ENCODE measurements at places on chromosomes 5 and 9.

- DNase-seq: no peak
Measured at GRCh38 chr5:98301547-98301946, 471.9 kb upstream of the RGMB start.

DNA sequence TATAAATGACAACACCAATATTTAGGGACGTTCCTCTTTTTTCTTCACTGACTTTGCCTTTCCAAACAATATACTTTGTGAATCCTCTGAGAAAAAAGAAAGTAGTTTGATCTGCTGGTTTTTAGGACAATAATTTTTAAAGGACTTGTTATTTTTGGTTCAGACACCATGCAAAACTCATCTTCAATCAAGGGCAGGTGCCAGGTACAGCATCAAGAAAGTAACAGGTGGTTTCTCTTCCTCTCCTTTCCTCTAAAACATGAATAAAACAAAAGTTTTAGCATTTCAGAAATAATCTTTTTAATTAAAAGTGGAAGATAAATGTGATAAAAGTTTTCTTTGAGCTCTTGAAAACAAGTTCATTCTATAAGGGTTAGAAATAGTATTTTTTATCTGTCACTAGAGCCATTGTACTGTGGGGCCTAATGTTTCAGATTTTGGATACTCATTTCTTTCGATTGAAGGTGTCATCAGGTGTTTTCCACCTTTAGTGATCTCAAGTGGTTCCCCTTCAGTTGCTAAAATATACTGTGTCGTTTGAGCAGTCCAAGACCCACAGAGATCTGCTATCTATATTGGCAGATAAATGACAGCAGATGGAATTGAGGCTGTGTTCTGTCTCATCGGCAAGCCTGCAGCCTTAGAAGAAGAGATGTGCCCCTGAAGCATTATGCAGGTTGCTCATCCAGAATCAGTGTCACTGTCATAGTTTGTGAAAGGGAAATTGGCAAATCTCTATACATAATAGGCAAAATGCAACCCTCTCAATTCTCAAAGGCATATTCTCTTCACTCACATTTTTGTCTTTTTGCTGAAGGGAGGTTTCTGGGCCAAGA, 499.7 kb downstream of the PDE4D start:
- DNase-seq: no peak

DNA sequence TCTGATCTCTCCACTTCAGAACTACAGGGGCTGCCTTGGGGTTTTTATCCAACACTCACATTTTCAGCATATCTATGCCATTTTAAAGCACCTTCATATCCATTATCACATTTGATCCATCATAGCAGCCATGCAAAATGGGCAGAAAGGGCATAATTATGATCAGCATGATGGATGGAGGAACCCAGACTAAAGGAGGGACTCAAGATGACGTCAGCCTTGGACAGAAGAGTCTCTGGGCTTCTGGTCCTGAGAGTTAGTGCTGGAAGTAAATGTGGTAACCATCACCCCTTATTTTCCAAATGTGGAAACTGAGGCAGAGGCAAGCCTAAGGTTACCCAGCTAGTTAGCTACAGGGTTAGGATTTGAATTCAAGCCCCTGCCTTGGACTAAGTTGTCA, 273.1 kb downstream of the DRD1 start:
- DNase-seq: no peak

DNA sequence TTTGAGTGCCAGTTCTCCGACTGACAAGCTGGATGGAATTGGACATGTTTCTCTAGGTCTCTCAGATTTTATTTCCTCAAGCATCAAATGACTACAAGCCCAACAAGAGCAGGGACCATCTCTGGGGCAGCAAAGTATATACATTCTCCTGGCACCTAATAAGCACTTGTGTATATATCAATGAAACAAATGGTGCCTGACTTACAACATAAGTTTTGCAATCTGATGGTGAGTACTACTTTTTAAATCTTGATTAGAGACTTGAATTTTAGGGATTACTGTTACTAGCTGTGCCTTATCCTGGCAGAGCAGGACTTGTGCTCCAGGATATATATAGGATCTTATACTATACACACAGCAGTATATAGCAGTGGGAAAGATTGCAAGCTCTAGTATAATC, 8.8 kb upstream of the ABLIM3 start:
- DNase-seq: no peak

- no peak for DNase-seq
Measured at GRCh38 chr9:132008855-132009812, 70.5 kb downstream of the MED27 start.
